ENCODE measurements at places on chromosomes 6 and 20.

DNA sequence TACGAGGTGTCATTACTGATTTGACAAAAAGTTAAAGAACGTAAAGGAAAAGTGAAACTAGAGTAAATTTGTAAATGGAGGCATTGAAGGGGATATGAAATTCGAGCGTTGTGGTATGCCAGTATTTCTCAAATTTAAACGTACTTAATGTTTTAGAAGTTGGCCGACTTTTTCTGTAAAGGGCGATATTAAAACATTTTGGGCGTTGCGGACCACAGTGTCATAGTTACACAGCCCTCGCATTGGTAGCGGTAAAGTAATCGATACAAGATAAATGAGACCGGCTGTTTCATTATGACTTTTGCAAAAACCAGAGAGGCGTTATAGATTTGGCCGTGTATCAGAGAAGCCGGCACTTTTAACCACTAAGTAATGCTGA, 39.6 kb downstream of the OR2B2 start:
- DNase-seq: no peak

DNA sequence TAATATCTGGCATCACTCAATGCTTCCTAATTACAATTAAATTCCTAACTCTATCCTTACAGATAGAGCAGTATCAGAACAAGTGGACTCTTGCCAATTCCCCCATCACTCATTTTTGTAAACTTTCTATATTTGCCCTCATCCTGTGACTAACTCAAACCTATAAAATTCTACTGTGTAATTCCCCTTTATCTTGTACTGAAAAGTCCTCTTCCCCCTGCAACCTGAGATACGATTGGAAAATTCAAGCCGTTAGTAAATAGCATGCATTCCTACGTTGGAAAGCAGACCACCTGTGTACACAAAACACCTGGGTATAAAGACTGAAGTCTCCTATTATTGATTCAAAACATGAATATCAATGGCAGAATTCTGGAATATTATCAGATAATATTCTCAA, 70.4 kb upstream of the KCNQ5 start:
- DNase-seq: no peak

DNA sequence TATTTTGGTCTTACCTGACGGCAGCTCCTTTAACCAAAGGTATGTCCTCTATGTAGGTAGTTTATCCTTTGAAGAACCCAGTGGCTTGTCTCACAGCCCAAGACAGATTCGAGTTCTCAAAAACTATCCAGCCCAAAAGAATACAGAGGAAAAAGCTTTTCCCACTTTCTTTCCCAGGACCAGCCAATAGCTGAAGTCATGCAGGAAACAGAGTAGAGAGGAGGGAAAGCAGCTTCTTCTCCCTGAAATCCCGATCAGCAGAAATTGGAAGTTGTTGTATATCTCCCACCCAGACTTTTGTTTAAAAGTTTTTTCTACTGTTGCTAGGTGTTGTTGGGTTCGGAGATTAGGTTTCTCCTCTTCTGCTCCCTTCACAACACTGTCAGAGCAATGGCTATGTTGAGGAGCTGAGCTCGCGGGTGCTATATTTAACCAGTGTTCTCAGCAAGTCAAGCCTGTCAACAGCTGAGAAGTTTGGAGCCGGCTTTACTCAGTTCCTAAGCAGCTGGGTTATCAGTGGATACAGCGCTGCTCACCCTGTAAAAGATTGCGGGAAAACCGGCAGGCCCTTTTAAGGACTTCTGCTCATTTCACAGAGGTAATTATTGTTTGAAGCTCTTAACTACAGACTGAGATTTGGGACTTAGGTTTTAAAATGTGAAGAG, at the start of gene FILIP1:
FILIP1 (minus strand) TSS at position 401 of the 665 bp plus-strand sequence. CDS start 78,828 bp downstream, outside the sequence.
- no peak for DNase-seq

- no peak for DNase-seq
These were observed 45.6 kb upstream of the CD93 start for GRCh38 chr20:23131766-23132165.

GRCh38 chr6:118171852-118172251, 264.8 kb downstream of the SLC35F1 start:
- no peak for DNase-seq

GRCh38 chr6:157019733-157020132, 242.6 kb downstream of the ARID1B start:
- DNase-seq: peak; percentile 21
